Pericardium fibroblast (primary cell): ENCODE measurements at places on chromosomes 6 and 20. TPM values are rescaled to one million over a fixed set of nuclear protein-coding genes. Genes with fewer than 3 reads are reported as not detected.

PREX1 gene
- total RNA-seq, result 2.4 and 4.1 TPM in 2 replicates

OLIG3 gene
- not detected in 2 replicates for total RNA-seq

HLA-DQB2 gene
- total RNA-seq, result not detected in 2 replicates

CAP2 gene
- total RNA-seq, result 0.26 and 20.9 TPM in 2 replicates

PSORS1C1 gene
- total RNA-seq, result 0.82 and 16.1 TPM in 2 replicates

PSMB9 gene
- 11.1 and 18.1 TPM in 2 replicates for total RNA-seq

HLA-DMB gene
- 0.23 TPM in 1 of 2 replicates, not detected in the other for total RNA-seq

PCK1 gene
- total RNA-seq, result not detected in 2 replicates

PRRT1 gene
- 0.47 and 0.85 TPM in 2 replicates for total RNA-seq

MPIG6B gene
- total RNA-seq, result not detected in 2 replicates

HBS1L gene
- total RNA-seq, result 43.8 and 48.4 TPM in 2 replicates

MROH8 gene
- 1.5 and 2.6 TPM in 2 replicates for total RNA-seq
